ENCODE measurements at places on chromosomes 12 and 14.
A peak's percentile ranks its signal among the peaks of the same experiment; 100 is the strongest.

DNA sequence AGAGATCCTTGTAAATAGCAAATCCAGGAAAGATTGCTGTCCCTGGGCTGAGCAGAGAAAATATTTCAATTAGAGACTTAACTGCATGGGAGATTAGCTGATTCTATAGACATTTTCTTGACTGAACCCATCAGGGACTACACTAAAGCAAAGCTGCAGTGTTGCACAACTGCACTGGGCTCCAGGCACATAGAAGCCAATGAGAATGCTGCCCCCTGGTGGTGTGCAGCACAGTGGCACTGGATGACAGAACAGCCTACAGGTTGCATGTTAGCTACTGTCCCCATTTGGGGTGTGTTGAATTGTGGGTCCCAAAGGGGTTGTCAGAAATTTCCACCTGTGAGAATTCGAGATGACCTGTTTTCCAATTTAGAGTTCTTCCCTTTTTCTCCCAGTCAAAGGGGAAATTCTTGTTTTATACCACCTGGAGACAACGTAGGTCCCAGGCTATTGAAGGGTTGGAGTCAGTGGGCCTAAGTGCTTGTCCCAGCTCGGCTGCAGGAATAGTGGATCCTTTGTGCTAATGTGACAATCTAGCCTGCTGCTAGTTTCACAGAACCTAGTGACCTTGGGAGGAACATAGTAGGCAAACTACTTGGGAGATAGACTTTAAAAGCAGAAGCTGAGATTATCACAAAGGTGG is 114.7 kb downstream of the SLC8A3 start:
- peak; percentile 46 for DNase-seq

GRCh38 chr14:21882226-21882625 is 208.6 kb upstream of the OR4E1 start:
- DNase-seq: peak; percentile 34

DNA sequence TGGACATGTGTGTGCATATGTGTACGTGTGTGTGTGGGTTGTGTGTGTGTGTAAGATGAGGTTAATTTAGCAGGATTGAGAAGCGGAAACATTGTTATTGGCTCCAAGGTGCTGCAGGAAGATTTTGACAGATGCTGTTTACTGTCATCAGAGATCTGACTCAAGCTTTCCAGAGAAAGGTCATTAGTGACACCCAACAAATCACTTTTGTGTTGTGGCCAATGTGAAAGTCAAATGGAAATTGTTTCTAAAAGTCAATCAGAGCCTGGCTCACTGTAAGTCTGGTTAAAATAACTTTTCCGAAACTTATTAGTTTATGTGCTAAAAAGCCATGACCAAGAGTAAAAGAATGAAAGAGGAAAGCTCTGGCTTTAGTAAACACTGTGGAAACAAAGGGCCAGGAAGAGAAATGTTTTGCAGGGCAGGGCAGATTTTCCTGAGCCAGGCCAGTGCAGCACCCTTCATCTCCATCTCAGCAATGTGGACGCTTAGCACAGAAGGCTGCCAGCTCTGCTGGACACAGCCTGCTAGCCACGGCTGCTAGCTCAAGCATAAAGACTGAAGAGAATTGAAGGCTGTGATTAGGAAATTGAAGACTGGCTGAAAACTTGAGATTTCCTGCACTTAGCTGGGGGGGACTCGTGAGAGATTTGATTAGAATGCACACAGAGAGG is 235.8 kb downstream of the NEDD1 start:
- DNase-seq: no peak

DNA sequence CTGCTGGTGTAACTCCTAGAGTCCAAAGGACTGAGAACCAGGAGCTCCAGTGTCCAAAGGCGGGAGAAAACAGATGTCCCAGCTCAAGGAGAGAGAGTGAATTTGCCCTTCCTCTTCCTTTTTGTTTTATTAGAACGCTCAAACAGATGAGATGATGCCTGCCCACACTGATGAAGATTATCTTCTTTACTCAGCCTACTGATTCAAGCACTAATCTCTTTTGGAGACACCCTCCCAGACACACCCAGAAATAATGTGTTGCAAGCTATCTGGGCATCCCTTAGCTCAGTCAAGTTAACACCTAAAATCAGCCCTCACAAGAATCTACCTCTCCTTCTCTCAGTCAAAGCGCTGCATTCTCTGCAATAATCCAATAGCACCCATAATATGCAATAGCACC is 78.2 kb upstream of the BCL2L14 start:
- DNase-seq: no peak

DNA sequence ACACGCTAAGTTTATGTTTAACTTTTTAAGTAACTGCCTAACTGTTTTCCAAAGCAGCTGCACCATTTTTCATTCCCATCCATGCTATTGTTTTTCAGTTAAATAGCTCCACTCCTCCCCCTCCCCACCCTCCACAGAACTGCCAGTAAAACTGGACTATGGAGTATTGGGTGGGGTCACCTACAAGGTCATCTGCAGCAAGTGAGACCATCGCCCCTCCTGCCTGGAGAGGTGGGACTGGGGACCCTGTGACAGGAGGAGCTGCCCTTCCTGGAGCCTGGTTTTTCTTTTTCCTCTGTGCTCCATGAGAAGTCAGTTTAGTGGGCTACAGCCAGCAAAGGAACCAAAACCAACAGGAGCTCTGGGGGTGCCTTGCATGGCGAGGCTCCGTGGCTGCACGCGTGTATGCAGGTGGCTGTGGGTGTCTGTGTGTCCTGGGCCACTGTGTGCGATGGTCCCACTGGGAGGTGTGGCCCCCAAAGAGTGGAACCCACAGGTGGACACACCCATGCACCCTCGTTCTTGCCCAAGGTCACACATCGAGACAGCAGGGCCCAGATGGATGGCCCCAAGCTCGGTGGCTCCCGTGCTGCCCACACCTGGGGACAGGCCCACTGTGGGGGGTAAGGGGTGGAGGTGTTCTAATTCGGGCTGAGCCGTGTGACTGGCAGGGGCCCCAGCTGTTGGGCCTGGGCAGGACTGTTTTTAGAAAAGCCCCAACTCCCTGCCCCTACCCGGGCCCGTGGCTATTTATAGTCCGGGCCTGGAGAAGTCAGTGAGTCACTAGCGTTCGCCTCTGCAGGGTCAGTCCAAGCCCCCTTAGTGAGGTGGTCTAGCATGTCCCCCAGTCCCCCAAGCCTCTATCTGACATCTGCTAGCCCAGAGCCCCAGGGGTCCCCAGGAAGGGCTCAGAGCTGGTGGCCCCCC is 2.3 kb upstream of the ADSS1 start:
- DNase-seq: no peak

DNA sequence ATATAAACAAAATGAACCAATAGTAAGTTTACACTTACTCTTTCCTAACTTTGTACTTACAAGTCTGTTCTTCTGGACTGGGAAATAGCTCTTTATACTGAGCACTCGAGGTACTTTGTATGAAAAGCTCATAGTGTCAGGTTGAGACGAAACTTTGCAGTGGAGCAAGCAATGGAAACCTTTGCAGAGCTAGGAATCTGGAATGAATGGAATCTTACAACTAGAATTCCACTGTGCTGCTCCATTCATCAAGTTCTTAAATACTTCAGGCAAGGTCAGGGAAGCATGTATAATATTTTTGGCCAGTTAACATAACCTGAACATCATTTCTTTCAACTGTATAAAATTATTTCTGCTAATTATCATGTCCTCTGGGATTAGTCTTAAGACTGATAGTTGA is 1327.5 kb upstream of the FLRT2 start:
- DNase-seq: peak; percentile 21

DNA sequence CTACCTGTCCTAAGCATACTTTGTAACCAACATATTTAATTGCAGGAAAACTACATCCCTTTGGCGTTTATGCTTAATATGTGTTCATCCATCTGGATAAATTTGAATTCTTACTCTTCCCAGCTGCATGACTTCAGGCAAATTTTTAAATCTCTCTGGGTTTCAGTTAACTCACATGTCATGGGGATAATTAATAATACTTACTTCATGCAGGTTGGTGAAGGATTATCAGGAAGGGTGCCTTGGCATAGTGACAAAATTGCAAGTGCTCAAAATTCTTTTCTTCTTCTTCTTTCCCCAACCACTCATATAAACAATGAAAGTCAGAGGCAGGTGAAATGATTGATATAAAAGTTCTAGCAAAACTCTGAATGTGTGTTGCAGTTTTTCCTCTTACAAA is 15.9 kb downstream of the SYT10 start:
- no peak for DNase-seq

DNA sequence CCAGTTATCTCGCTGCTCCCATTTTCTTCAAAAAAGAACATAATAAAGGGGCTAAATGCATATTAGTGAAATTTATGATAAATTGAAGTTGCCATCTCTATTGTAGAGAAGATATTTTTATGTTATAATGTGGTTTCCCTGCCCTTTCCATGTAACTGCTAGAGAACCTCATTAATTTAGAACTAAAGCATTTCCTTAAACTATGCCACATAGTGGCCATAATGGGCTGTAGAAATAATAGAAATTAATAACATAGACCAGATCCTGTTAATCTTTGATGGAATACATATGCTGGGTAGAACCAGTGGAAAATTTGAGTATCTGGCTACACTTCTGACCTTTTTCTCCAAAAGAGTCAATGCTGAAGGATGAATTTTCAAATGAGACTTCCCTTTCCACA is 376.7 kb downstream of the PDZRN4 start:
- no peak for DNase-seq

- DNase-seq: peak; percentile 71
Measured at GRCh38 chr12:23083267-23083666, 458.3 kb downstream of the ETNK1 start.

All from fibroblast of skin of right biceps (primary cell).